HCEC 1CT (cell line): ENCODE measurements at places on chromosomes 7 and 10.

GRCh38 chr7:16747102-16747501 lies 6.5 kb upstream of the TSPAN13 start:
- no peak for DNase-seq

DNA sequence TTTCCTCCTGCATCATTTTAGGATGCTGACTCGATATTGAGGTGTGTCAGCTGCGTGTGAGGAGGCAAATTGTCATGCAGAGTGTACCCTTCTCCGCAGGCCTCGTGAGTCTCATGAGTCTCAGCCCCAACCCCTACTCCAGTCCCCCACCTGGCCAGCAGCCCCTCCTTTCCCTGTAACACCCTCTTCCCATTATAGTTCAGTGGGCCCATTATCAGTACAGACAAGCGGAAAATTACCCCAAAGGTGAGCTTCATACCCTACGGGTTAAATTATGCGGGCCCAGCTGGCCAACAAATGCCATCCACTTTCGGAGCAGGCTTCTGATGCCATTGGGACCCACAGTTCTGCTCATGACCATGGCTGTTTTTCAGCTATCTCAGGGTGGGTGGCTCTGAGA lies 25.2 kb downstream of the SFTPD start:
- no peak for DNase-seq

- no peak for DNase-seq
Observed at GRCh38 chr10:109939315-109939961, 16.1 kb upstream of the XPNPEP1 start.

DNA sequence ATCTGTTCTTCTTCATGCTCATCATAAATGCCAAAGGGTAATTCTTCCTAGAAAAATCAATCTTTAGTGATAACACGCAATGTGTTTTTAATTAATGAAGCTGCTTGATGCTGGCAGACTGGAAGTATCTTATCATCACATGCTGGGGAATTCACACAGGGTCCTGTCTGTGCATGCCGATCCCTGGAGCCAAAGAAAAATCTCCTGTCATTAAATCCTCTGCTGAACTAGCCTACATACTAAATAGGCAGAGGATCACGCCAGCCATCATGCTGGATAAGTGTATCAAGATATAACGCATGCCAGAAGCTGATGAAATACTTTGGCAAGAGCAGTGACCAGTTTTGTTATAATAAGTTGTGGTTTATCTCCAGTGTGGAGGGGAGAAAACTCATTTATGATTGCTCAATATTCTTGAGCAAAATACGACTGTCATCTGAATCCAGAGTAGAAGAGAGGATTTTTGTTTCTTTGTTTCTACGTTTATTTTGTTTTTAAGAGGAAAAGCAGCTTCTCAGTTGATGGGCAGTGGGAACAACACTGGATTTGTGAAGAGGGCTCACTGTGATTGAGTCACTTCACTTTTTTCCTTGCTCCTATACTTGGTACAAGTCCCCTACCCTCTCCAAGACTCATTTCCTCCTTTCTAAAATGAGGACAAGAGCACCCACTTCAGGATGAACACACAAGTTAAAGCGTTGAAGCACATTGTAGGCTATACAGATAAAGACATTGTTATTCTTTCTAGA lies 649.1 kb downstream of the TNS3 start:
- DNase-seq, result peak; percentile 93

GRCh38 chr10:86447432-86447831 lies 74.2 kb downstream of the WAPL start:
- no peak for DNase-seq

DNA sequence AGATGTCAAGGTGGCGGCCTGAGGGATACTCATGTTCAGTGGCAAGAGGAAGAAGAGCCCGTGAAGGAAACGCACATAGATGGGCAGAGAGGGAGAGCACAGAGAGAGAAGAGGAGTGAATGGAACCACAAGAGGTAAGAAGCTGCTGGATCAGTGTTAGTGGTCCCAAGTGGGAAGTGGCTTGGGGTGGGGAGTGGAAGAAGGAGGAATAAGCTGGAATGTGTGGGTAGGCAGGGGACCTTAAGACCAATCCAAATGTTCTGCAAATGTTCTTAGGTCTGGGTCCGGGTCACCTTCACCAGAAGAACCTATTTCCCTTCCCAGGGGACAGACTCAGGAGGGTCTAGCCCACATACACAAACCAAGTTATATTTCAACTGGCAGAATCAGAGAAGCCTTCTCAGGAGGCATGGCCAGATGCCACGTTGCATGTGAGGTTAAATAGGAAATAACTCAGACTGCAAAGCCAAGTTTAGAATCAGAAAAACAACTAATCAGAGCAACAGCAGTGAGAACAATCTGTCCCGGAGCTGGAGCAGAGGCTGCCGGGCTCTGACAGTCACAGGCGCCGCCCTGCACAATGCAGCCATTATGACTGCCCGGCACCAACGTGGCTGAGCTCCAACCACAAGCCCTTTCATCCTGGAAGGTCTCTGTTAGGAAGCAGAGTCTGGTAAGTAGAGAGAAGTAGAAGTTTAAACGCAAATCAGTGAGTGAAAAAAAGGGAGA lies 78.6 kb upstream of the ARMC3 start:
- DNase-seq, result no peak

- no peak for DNase-seq
Observed at GRCh38 chr7:82410461-82410860, 33.1 kb downstream of the CACNA2D1 start.

DNA sequence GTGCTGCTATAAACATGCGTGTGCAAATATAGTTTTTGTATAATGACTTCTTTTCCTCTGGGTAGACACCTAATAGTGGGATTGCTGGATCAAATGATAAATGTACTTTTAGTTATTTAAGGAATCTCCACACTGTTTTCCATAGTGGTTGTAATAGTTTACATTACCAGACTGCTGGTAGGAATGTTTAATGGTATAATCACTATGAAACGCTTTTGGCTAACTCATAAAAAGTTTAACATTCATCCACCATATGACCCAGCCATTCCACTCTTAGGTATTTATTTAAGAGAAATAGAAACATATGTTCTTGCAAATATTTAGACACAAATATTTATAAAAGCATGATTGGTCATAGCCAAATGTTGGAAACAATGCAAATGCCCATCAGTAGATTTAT lies 32.1 kb upstream of the TFEC start:
- no peak for DNase-seq

DNA sequence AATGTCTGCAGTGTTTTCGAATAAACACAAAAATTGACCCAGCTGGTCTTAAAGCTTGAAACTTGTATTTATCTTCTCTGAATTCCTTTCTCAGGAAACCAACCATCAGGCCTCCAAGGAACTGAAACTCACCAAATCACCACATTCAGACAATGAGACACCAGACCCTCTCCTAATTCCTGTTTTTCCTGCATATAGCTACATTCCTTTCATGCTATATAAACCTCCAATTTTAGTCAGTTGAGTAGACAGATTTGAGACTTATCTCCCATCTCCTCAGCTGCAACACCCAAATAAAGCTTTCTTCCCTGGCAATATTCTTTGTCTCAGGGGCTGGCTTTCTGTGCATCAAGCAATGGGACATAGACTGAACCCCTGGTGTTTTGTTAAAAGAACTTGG lies 317.0 kb downstream of the CACNA2D1 start:
- DNase-seq, result no peak

GRCh38 chr7:106729720-106730385 lies 68.9 kb upstream of the CCDC71L start:
- DNase-seq, result no peak

GRCh38 chr7:43895847-43896415 lies 10.5 kb downstream of the URGCP start:
- DNase-seq, result no peak

DNA sequence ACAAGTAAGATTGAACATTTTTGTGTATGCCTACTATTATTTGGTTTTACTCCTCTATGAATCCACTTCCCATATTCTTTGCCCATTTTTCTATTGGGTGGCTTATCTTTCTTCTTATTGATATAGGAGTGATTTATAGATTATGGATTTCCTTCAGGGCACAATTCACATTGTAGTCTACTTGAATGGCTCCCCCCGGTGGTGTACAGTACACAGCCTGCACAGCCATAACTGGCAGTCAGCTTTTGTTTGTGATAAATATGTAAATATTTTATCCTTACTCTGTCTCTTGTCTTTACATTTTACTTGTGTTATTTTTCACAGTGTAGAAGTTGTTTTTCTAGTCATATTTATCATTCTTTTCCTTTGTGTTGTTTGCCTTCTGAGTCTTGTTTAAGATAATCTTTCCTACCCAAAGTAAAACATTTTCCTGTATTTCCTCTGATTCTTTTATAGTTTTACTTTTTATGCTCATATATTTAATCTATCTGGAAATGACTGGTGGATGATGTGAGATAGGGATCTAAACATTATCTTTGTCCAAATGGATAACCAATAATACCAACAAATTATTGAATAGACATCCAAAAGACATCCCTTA lies 23.9 kb upstream of the CALD1 start:
- DNase-seq, result peak; percentile 35

DNA sequence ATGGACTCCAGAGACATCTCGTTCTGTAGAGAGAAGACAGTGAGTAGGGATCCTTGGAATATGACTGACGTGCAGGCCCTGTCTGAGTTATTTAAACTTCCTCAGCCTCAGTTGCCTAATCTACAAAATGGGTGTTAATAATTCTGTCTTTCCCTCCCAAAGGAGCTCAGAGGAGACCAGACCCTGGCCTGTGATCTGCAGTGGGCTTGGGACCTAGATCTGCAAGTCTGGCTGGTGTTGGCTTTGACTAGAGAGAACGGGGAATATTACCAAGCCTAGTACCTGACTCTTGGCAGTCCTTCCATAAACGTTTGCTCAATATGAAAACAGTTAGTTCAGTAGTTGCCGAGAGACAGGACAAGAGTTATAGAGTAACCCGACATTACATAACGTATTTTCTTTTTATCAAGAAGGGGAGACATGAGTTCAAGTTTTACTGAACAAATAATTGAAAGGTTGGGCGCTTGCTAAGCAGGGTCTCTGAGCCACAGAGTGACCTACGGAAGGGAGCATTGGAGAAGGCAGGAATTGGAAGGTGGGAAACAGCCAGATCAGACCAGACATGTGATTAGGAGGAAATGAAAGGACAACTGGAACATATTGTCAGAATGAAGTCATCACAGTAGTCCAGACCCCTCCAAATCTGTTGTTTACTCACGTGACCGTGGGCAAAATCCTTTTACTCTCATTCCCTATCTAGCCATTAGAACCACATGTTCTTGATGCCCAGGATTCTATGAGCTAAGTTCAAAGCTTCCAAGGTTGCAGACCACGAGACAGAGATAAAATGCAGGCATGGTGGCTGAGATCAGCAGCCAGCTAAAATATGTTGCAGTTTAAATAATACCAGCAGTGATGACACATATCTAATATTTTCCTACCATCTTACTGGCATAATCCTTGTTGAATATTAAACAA lies 10.9 kb upstream of the CYP3A4 start:
- peak; percentile 5 for DNase-seq

DNA sequence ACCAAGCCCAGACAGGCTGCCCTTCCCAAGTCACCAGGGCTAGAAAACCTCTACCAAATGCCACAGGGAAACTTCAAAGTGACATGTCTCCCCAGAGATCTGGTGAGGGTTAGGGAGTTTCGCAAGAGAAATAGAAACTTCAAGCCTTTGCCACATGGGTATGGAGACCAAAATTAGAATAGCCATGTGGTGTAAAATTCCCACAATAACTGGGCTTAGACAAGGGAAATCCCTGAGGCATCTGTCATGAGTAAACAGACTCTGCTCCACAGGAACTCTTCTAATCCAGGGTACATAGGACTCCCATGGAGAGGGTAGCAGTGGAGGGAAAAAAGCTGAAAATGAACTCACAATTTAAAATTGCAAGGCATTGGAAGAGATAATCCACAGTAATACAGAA lies 14.3 kb downstream of the ADAM12 start:
- DNase-seq, result peak; percentile 57

- DNase-seq, result no peak
Observed at GRCh38 chr10:13822490-13822889, 235.7 kb downstream of the PRPF18 start.

GRCh38 chr7:101983147-101983811 lies 165.9 kb downstream of the CUX1 start:
- DNase-seq, result no peak

DNA sequence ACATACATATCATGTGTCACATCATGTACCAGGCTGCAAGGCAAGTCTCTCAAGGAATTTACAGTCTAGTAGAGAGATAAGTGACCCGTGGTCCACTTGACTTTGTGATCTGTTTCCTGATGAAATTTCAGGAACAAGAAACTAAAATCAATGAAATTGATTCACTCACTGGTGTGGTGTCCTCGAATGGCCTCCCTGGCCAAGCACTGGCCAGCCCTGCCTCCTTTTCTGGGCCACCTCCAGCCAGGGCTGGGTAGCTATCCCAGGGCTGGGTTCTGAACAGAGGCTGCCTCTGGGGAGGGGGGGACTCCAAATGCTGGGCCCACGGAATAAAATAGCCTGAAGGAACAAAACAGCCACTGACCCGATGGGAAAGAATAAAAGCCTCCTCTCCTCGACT lies 182.2 kb downstream of the HERPUD2 start:
- DNase-seq, result no peak

GRCh38 chr7:106568680-106569499 lies 92.1 kb downstream of the CCDC71L start:
- peak; percentile 73 for DNase-seq

DNA sequence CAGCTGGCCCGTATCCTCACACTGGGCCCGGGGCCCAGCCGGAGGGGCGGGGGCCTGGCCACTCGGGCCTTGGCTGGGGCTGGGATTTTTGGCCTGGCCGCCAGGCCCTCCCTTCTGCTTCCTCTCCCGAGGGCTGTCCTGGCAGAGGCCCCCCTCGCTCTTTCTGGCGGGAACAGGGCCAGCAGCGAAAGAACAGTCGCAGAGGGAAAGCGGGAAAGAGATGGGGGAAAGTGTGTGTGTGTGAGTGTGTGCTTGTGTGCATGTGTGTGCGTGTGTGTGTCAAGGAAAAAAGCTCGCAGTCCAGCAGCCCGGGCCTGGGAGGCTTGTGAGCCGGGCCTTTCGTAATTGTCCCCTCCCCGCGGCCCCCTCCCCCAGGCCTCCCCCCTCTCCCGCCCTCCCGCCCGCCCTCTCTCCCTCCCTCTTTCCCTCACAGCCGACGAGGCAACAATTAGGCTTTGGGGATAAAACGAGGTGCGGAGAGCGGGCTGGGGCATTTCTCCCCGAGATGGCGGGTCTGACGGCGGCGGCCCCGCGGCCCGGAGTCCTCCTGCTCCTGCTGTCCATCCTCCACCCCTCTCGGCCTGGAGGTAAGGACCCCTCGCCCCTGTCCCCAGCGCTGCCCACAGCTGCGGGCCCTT lies at the start of gene ELN:
ELN (plus strand) TSS at position 491 of the 638 bp plus-strand sequence; CDS start at position 506, 15 bp downstream.
- peak; percentile 11 for DNase-seq

- DNase-seq, result no peak
Observed at GRCh38 chr10:121965996-121966395, 9.0 kb downstream of the NSMCE4A start.
